ENCODE measurements at places on chromosomes 4 and X. TPM values are rescaled to one million over a fixed set of nuclear protein-coding genes. Genes with fewer than 3 reads are reported as not detected.

CENPVL1 gene
- not detected for total RNA-seq

- no peak overlapping the region for H3K27ac ChIP-seq
- no peaks in the 10 kb centered on the region for H3K36me3 ChIP-seq
- H3K4me3 ChIP-seq, result no peak overlapping the region
These were observed 25.0 kb upstream of the DGKK start for GRCh38 chrX:50495616-50496015.

DNA sequence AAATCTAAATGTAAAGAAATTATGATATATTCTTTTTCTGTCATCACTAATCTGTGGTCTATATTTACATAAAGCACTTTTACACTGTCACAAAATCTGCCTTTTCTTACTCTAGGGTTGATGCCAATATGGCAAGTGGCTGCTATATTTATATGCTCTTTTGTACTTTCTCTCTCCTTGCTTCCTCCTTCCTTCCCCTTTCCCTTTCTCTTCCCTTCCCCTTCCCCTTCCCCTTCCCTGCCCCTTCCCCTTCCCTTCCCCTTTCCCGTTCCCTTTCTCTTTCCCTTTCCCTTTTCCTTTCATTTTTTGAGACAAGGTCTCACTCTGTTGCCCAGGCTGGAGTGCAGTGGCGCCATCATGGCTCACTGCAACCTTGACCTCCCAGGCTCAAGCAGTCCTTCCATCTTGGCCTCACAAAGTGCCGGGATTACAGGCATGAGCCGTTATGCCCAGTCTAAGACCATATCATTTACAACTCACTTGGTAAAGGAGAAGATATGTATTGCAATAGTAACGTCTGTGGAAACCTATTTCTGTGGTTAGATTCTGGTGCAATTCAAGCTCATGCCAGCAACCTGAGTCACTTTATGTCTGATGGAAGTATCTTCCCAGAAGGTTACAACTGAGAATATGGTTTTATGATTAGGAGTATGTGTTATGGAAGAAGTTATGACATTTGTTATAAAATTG is 13.9 kb upstream of the PLAC8 start:
- H3K27me3 ChIP-seq, result peaks cover 4% of the 10 kb centered on the region
- H3K36me3 ChIP-seq, result peaks cover 1% of the 10 kb centered on the region
- no peak overlapping the region for H3K27ac ChIP-seq
- no peak for DNase-seq

GRCh38 chr4:45199736-45200135 is 473.4 kb upstream of the GNPDA2 start:
- H3K4me3 ChIP-seq, result no peak overlapping the region
- no peaks in the 10 kb centered on the region for H3K4me1 ChIP-seq
- no peaks in the 10 kb centered on the region for H3K27me3 ChIP-seq

DNA sequence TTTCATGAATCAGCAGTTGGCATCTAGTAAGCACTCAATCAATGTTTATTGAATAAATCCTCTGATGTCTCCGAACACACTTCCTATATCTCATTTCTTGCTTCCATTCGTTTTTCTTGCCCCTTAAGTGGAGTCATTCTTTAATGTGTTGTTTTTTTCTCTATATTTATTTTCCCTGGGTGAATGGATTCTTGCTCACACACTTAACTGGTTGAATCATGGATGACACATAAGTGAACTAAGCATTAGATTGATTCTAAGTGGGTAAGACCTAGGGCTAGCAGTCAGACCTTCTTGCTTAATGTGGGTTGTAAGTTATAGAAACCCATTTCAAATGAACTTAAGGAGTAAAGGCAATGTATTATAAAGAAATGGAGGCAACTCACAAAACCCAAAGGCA is 111.1 kb downstream of the RTL3 start:
- H3K36me3 ChIP-seq, result peaks cover 12% of the 10 kb centered on the region
- H3K4me3 ChIP-seq, result no peak overlapping the region
- H3K27me3 ChIP-seq, result no peaks in the 10 kb centered on the region
- no peak for DNase-seq

CSTF2 gene
- total RNA-seq, result 71.4 TPM

DNA sequence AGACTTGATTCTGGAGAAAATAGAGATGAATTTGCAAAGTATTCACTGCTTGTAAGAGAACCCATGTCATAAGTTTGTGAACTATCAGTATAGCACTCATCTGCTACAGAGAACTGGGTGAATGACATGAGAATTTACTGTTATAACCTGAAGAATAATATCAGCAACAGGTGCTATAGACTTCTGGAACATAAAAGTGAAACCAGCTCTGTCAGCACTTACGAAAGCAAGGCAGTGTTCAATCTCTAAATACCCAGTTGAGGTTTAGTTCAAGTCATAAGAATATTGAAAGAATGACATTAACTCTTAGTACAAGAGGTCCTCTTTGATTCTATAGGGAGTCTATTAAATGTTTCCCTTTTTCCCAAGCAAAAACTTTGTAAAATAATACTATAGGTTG is 232.9 kb upstream of the ANKRD50 start:
- no peak overlapping the region for H3K27ac ChIP-seq
- no peak for DNase-seq
- no peak overlapping the region for H3K4me3 ChIP-seq
- no peaks in the 10 kb centered on the region for H3K4me1 ChIP-seq
- no peaks in the 10 kb centered on the region for H3K27me3 ChIP-seq

DNA sequence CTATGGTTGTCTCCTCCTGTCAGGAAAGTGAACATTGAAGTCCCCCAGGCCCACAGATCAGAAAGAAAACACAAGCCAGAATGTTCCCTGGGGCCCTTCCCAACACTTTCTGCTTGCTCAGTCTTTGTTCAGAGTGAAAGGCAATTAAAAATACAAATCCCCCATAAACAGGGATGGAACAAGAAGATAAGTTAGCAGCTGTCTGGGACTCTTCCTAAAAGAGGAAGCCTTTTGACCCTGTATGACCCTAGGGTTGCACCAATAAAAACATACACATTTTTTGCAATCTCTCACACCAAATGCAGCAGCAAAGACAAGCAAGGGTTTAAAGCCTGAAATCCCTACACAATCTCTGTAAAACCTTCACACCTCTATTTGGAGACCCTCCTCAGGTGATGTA is 22.6 kb downstream of the IRF2 start:
- H3K36me3 ChIP-seq, result peaks cover 40% of the 10 kb centered on the region
- H3K4me3 ChIP-seq, result no peak overlapping the region
- peaks cover 51% of the 10 kb centered on the region for H3K4me1 ChIP-seq
- H3K27me3 ChIP-seq, result no peaks in the 10 kb centered on the region
- H3K27ac ChIP-seq, result no peak overlapping the region

DNA sequence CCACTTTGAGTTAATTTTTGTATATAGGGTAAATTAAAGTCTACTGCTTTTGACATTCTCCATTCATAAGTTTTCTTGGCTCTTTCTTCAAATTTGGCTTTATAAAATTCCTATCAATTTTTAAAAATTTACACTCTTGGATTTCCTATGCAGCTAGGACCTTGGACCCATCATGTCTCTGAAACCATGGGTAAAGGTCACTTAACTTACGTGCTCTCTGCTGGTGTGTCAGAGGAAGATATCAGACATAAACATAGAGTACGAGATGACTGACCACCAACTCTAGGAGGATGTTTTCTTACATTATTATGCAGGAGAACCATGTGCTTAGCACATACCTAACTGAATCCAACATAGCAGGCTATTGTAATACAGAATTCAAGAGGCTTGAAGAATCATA is 62.5 kb upstream of the C1GALT1C1 start:
- peaks cover 22% of the 10 kb centered on the region for H3K4me1 ChIP-seq
- H3K4me3 ChIP-seq, result no peak overlapping the region
- H3K27me3 ChIP-seq, result no peaks in the 10 kb centered on the region
- H3K27ac ChIP-seq, result no peak overlapping the region

GRCh38 chr4:78644744-78645330 is 93.3 kb downstream of the ANXA3 start:
- H3K4me1 ChIP-seq, result peaks cover 20% of the 10 kb centered on the region
- H3K27ac ChIP-seq, result no peak overlapping the region
- peak; percentile 82 for DNase-seq
- no peak overlapping the region for H3K4me3 ChIP-seq
- H3K27me3 ChIP-seq, result no peaks in the 10 kb centered on the region
- H3K36me3 ChIP-seq, result no peaks in the 10 kb centered on the region

JCHAIN gene
- total RNA-seq, result not detected

- H3K36me3 ChIP-seq, result peaks cover 1% of the 10 kb centered on the region
- peaks cover 4% of the 10 kb centered on the region for H3K4me1 ChIP-seq
- no peak overlapping the region for H3K27ac ChIP-seq
- no peaks in the 10 kb centered on the region for H3K27me3 ChIP-seq
- no peak overlapping the region for H3K4me3 ChIP-seq
These were observed 98.6 kb upstream of the ATXN3L start for GRCh38 chrX:13418126-13419097.

- no peak overlapping the region for H3K4me3 ChIP-seq
- H3K4me1 ChIP-seq, result peaks cover 23% of the 10 kb centered on the region
- H3K36me3 ChIP-seq, result peaks cover 3% of the 10 kb centered on the region
- no peak for DNase-seq
- H3K27ac ChIP-seq, result no peak overlapping the region
- H3K27me3 ChIP-seq, result peaks cover 36% of the 10 kb centered on the region
These were observed 2.7 kb upstream of the BANK1 start for GRCh38 chr4:101787701-101788316.

DNA sequence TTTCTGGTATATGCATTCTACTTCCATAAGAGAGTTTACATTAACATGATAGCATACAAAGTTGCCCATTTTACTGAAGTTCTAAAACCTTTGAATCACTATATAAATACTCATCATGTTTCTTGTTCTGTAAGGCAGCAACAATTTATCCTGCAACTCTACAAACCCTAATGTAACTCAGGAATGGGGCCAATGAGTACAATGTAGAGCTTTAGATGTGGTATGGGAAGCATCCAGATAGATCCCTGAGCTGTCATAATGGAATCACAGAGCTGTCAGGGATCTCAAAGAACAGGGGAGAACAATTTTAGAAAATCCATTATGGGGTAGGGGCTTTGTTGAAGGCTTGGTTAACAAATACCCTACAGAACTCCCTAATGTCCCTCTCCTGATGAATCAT is 88.5 kb downstream of the DCUN1D4 start:
- H3K4me3 ChIP-seq, result no peak overlapping the region
- no peak overlapping the region for H3K27ac ChIP-seq
- peaks cover 2% of the 10 kb centered on the region for H3K27me3 ChIP-seq

DNA sequence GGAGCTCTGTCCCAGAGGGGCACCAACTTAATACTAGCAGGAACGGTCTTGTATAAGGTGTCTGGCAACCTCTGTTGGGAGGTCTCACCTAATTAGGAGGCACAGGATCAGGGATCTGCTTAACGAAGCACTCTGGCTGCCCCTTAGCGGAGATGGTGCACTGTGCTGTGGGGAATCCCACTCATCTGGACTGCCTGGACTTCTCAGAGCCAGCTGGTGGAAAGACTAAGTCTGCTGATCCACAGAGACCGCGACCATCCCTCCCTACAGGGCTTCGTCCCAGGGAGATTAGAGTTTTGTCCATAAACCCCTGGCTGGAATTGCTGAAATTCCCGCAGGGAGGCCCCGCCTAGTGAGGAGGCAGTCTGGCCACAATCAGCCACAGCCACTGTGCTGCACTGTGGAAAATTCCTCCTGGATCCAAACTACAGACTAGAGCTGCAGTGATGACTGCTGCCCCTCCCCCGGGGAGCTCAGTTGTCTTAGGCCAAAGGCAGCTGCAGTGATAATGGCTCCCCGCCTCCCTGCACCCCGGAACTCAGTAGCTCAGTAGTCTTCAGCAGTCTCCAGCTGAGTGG is 22.0 kb upstream of the ZCCHC4 start:
- H3K36me3 ChIP-seq, result peaks cover 4% of the 10 kb centered on the region
- DNase-seq, result no peak
- no peak overlapping the region for H3K27ac ChIP-seq

GRCh38 chr4:12633053-12633651 is 851.0 kb downstream of the RAB28 start:
- no peaks in the 10 kb centered on the region for H3K36me3 ChIP-seq
- no peaks in the 10 kb centered on the region for H3K4me1 ChIP-seq
- no peak overlapping the region for H3K27ac ChIP-seq
- H3K27me3 ChIP-seq, result no peaks in the 10 kb centered on the region
- H3K4me3 ChIP-seq, result no peak overlapping the region
- DNase-seq, result peak; percentile 91

GRCh38 chr4:25031077-25031621 is 403 bp upstream of the LGI2 start:
- H3K4me1 ChIP-seq, result peaks cover 1% of the 10 kb centered on the region
- H3K36me3 ChIP-seq, result no peaks in the 10 kb centered on the region
- no peak overlapping the region for H3K27ac ChIP-seq

NR3C2 gene
- total RNA-seq, result 0.14 TPM

DNA sequence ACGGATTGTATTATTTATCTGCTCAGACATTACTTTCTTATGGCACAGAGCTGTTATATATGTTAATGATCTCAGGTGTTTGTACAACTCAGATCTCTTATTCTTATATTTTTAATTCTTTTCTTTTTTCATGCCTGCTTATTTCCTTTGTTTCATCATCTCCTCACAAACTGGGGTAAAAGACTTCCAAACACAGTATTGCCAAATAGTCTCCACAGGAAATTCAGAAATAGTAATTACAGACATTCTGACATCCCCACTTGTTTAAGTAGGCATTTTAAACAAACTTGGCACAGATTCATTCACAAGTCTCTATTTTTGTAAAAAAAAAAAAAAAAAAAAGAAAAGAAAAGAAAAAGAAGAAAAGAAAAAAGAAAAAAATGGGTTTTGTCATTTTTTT is 129.7 kb upstream of the USP38 start:
- H3K4me1 ChIP-seq, result no peaks in the 10 kb centered on the region
- no peak overlapping the region for H3K4me3 ChIP-seq
- no peak overlapping the region for H3K27ac ChIP-seq
- H3K36me3 ChIP-seq, result no peaks in the 10 kb centered on the region
- no peak for DNase-seq

- H3K27ac ChIP-seq, result no peak overlapping the region
- H3K36me3 ChIP-seq, result no peaks in the 10 kb centered on the region
- no peaks in the 10 kb centered on the region for H3K4me1 ChIP-seq
- H3K4me3 ChIP-seq, result no peak overlapping the region
- H3K27me3 ChIP-seq, result peaks cover 52% of the 10 kb centered on the region
These were observed 12.3 kb upstream of the UCP1 start for GRCh38 chr4:140581078-140581477.

- H3K27me3 ChIP-seq, result no peaks in the 10 kb centered on the region
- no peaks in the 10 kb centered on the region for H3K36me3 ChIP-seq
- H3K4me3 ChIP-seq, result no peak overlapping the region
- no peaks in the 10 kb centered on the region for H3K4me1 ChIP-seq
- no peak for DNase-seq
These were observed 1090.9 kb upstream of the INTU start for GRCh38 chr4:126541820-126542219.

PAGE2B gene
- total RNA-seq, result 0.45 TPM

DNA sequence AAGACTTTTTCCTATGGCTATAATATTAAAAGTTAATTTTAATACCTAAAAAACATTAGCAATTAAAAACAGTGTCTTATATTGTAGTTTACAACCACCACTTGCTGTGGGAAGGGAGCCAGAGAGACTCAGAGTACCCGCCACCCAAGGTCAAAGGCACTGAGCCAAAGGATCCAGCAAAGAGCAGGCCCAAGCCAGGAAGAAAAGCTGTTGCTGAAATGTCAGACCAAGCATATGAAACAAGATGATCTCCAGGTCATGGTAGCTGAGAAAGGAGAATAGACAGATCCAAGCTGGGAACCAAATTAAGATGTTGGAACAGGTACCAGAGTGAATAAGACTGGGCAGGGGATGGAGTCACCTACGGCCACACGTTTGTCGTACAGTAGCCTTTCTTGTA is 18.8 kb upstream of the ATOH1 start:
- no peaks in the 10 kb centered on the region for H3K36me3 ChIP-seq
- H3K27me3 ChIP-seq, result no peaks in the 10 kb centered on the region
- H3K27ac ChIP-seq, result no peak overlapping the region
- DNase-seq, result no peak

All from activated CD4-positive, alpha-beta T cell treated with anti-CD3 and anti-CD28 coated beads, Interleukin-2, amount 10 ng/mL, durations not matched to agents 24 days and 14 days (primary cell).